ENCODE measurements at places on chromosomes 5 and 9.

DNA sequence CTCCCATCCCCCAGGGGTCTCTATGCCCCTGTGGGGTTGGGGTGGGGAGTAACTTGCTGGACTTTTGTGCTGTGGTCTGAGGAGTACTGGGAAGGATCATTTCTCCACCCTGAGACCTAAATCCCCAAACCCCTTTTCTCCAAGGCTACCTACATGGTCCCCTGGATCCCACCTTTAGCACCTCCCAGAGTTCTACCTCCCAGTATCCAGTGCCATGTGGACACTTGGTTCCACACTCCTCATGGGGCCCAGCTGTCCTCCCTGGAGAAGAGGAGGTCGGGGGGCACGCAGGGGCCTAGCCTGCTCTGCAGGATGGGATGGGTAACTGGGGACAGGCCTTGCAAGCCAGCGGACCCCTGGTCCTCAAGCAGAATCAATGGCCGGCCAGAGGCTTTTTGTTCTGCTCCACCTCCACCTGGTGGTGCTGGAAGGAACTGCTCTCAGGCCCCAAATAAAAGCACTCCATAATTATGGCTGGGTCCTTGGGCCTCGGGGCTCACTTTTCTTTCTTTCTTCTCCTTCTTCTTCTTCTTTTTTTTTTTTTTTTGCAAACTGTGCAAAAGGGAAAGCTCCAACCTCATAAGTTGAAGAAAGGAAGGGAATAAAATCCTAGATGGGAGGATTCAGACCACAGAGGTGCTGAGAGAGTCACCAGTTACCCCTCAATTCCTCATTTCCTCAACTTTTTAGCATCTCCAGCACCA, 68.4 kb downstream of the PSD2 start:
- peak; percentile 60 for DNase-seq

DNA sequence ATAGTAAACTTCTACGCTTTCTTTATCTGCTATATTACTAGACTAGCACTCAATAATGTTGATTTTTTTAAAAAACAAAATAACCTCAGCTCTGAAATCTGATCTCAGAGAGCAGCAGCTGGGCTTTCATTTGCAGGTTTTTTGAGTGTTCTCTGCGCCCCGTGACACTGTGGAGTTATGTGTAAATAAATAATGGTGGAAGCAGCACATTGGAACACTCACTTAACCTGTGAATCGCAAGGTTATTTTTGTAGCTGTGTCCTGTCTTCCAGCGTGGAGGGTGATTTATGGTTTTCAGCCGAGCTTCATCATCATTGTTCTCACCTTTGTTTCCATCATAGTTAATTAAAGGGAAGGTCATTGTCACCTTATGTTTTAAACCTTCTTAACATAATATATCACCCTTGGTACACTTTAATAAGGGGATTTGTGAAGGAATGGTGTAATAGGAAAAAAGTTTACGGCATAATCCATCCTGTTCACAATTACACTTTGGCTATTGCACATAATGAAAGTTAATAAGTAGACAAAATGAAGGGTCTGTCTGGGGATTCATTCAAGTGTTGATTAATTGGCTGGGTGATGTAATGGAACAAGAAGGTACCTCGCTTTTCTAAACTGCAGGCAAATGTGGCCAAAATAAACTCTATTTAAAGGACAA, 493.3 kb upstream of the ADAMTS16 start:
- no peak for DNase-seq

DNA sequence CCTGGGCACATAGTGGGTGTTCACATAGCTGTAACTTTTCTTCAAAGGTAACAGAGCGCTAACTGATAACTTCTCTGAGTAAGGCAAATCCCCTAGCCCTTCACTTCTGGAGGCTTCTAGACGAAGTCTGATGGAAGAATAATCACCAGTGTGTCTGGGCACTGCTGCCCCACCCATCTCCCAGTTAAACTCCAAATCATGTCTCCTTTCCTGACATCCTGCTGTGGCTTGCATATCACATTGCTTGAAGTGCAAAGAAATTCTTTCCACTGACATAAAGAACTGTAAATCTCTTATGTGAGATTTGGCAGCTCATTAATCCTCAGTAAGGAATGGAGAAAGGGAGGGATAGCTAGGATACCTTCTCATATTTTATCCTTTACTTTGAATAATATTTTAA, 74.6 kb downstream of the MARCHF11 start:
- DNase-seq = no peak

- no peak for DNase-seq
These were observed 468.2 kb downstream of the ARHGEF28 start for GRCh38 chr5:74094096-74094781.

- DNase-seq = no peak
These were observed 545 bp downstream of the DIPK1B start for GRCh38 chr9:136712690-136713544.

GRCh38 chr9:91954841-91955471, 4.9 kb upstream of the ROR2 start:
- DNase-seq = no peak

DNA sequence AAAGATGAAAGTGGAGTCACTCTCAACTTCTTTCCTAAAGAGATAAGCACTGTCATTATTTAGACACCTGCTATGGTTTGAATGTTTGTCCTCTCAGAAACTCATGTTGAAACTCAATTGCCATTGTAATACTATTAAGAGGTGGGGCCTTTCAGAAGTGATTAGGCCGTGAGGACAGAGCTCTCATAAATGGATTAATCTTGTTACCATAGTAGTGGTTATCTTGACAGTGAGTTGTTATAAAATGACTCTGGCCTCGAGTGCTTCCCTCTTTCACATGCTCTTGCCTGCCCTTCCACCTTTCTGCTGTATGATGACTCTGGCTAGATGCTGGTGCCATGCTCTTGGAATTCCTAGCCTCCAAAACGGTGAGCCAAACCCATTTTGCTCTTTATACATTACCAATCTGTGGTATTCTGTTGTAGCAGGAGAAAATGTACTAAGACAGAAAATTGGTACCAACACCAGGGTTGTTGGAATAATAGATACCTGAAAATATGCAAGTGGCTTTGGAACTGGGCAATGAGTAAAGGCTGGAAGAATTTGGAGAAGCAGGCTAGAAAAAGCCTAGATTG, 38.0 kb downstream of the GDA start:
- no peak for DNase-seq

GRCh38 chr5:79811081-79811480, 121.4 kb downstream of the CMYA5 start:
- DNase-seq = no peak

GRCh38 chr5:139178935-139179334, 19.2 kb downstream of the SIL1 start:
- no peak for DNase-seq

Data from CD4-positive, alpha-beta T cell treated with Interleukin-21 for 1 hour (primary cell).